Thymus (tissue), 14 donors: ENCODE measurements at places on chromosomes 4 and X. TPM values are rescaled to one million over a fixed set of nuclear protein-coding genes. Genes with fewer than 3 reads are reported as not detected.
A peak's percentile ranks its signal among the peaks of the same experiment; 100 is the strongest.

- H3K27me3 ChIP-seq = no peaks in the 10 kb centered on the region
- DNase-seq = no peak
- no peak overlapping the region for H3K27ac ChIP-seq
- no peak overlapping the region for H3K4me3 ChIP-seq
- H3K4me1 ChIP-seq = no peaks in the 10 kb centered on the region
Measured at GRCh38 chr4:145069361-145069760, 28.6 kb downstream of the ANAPC10 start.

GRCh38 chr4:14879683-14880082 is 122.6 kb upstream of the CPEB2 start:
- H3K36me3 ChIP-seq = no peaks in the 10 kb centered on the region
- H3K27me3 ChIP-seq = no peaks in the 10 kb centered on the region
- H3K4me1 ChIP-seq = no peaks in the 10 kb centered on the region
- no peak for DNase-seq
- no peak overlapping the region for H3K4me3 ChIP-seq

GRCh38 chrX:134374294-134374693 is 85.7 kb upstream of the HPRT1 start:
- H3K27ac ChIP-seq = peak overlapping the region; percentile 99
- H3K27me3 ChIP-seq = no peaks in the 10 kb centered on the region
- H3K36me3 ChIP-seq = peaks cover 5% of the 10 kb centered on the region
- peak overlapping the region; percentile 75 for H3K4me3 ChIP-seq
- DNase-seq = no peak

DNA sequence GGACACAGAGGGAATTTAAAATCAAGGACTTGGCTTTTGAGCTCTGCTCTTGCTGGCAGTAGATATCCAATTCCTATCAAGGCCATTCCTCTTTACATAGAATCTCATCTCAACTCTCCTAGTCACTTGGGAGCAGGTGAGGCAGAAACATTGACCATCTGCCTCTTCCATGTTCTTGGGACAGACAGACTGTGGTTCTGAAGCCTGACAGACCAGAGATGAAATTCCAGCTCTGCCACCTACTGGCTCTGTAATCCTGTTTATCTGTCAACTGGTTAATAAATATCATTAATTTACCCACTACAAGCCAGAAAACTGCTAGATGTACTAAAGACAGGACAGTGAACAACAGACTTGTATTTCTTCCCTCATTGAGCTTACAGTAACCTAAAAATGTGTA is 300.8 kb downstream of the ADGRL3 start:
- H3K36me3 ChIP-seq = no peaks in the 10 kb centered on the region
- no peaks in the 10 kb centered on the region for H3K4me1 ChIP-seq
- no peak overlapping the region for H3K27ac ChIP-seq

DNA sequence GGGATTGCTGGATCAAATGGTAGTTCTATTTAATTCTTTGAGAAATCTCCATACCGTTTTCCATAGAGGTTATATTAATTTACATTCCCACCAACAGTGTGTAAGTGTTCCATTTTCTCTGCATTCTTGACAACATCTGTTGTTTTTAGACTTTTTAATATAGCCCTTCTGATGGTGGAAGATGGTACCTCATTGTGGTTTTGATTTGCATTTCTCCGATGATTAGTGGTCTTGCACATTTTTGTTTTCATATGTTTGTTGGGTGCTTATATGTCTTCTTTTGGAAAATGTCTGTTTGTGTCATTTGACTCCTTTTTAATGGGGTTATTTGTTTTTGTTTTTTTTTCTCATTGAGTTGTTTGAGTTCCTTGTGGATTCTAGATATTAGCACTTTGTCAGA is 75.3 kb upstream of the PUDP start:
- H3K27me3 ChIP-seq = no peaks in the 10 kb centered on the region
- no peak for DNase-seq
- no peak overlapping the region for H3K4me3 ChIP-seq
- no peaks in the 10 kb centered on the region for H3K36me3 ChIP-seq
- H3K27ac ChIP-seq = no peak overlapping the region

- H3K36me3 ChIP-seq = no peaks in the 10 kb centered on the region
- no peak overlapping the region for H3K27ac ChIP-seq
- DNase-seq = no peak
- no peaks in the 10 kb centered on the region for H3K27me3 ChIP-seq
- no peak overlapping the region for H3K4me3 ChIP-seq
Measured at GRCh38 chrX:5672099-5672498, 556.6 kb downstream of the NLGN4X start.

DNA sequence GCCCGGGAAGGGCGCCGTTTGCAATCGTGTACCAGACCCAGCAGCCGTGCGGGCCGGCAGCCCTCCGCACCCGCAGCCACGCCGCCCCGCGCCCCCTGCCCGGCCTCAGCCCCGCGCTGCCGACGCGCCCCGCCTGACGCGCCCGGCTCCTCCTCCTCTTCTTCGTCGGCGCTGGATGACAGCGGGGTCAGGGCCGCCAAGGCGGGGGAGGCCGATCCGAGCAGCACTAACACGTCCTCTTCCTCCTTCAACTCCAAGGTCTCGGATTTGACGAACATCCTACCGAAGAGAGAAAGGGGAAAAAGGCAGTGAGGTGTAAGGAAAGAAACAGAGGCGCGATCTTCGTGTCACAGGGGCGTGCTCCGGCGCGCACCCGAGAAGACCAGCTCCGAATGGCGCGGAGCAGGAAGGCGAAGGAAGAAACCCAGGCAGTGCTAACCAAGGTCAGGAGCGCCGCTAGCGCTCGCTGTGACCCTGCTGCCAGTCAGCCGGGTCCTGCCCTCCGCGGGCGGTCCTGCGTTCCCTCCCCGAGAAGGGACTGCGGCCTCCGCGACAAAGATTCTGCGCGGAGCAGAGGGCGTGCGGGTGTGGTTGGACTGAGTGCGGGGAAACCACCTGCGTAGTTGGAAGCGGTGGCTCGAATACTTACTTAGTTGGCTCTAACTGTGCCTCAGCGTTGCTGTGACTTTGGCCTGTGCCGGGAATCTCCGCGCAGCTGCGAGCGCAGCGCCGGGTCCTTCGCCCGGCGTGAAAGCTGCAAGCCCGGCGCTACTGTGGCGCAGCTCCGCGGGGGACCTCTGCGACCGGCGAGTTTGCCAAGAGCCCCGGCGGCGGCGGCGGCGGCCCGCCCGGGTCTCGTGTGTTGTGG is 548 bp downstream of the NEUROG2 start:
- peaks cover 45% of the 10 kb centered on the region for H3K4me1 ChIP-seq
- no peak overlapping the region for H3K27ac ChIP-seq
- H3K4me3 ChIP-seq = peak overlapping the region; percentile 56
- H3K36me3 ChIP-seq = no peaks in the 10 kb centered on the region

- DNase-seq = no peak
- no peaks in the 10 kb centered on the region for H3K27me3 ChIP-seq
- H3K36me3 ChIP-seq = no peaks in the 10 kb centered on the region
- H3K4me1 ChIP-seq = no peaks in the 10 kb centered on the region
Measured at GRCh38 chr4:131119661-131120060, 2023.7 kb downstream of the C4orf33 start.

DNA sequence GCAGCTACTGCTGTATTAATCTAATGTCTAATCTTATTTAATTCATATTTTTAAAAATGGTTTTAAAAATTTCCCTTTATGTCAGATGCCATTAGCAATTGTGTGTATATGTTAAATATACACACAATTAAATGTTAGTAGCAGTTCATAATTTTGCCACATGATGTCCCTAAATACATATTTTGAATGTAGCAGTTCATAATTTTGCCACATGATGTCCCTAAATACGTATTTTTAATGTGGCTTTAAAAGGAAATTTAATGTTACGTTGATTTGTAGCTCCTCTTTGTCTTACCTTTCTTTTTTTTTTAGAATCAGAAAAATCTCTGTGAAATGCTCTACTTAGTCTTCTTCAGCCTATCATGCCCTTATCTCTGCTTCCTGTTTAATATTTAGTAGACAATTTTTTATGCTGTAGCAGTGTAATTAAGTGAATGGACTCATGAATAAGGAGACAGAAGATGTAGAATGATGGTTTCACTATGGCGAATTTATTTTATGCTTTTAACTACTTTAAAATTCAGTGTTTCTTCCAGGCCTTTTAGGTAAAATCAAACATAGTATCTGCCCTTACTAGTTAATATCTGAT is 26.1 kb downstream of the RBM46 start:
- no peak overlapping the region for H3K27ac ChIP-seq
- H3K4me1 ChIP-seq = no peaks in the 10 kb centered on the region
- no peak overlapping the region for H3K4me3 ChIP-seq
- H3K27me3 ChIP-seq = no peaks in the 10 kb centered on the region

GRCh38 chr4:97493815-97494518 is 649.3 kb downstream of the STPG2 start:
- no peaks in the 10 kb centered on the region for H3K4me1 ChIP-seq
- no peaks in the 10 kb centered on the region for H3K27me3 ChIP-seq
- DNase-seq = no peak
- no peak overlapping the region for H3K4me3 ChIP-seq
- H3K27ac ChIP-seq = no peak overlapping the region

GRCh38 chr4:60396341-60397049 is 803.6 kb upstream of the ADGRL3 start:
- H3K27me3 ChIP-seq = no peaks in the 10 kb centered on the region
- no peak for DNase-seq
- H3K36me3 ChIP-seq = no peaks in the 10 kb centered on the region
- H3K27ac ChIP-seq = no peak overlapping the region

- H3K36me3 ChIP-seq = no peaks in the 10 kb centered on the region
- no peak overlapping the region for H3K27ac ChIP-seq
- no peaks in the 10 kb centered on the region for H3K4me1 ChIP-seq
- no peaks in the 10 kb centered on the region for H3K27me3 ChIP-seq
Measured at GRCh38 chr4:18798123-18798522, 776.6 kb upstream of the LCORL start.

DNA sequence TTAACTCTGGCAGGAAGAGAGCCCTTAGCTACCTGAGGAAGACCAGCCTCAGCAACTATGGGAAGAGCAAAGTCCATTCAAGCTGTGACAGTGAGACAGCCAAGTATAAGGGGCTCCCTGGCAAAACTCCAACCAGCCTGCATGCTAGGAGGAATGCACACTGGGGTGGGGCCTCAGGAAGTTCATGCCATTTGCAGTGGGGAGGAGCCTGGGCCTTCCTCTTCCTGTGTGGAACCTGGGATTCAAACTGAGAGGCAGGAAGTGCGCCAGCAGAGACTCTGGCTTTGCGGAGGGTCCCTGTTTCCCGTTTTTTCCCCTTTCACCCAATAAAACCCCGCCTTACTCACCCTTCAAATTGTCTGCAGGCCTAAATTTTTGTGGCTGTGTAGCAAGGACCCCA is 33.0 kb downstream of the TFDP3 start:
- no peaks in the 10 kb centered on the region for H3K4me1 ChIP-seq
- no peaks in the 10 kb centered on the region for H3K36me3 ChIP-seq
- no peak overlapping the region for H3K27ac ChIP-seq
- no peak overlapping the region for H3K4me3 ChIP-seq
- H3K27me3 ChIP-seq = no peaks in the 10 kb centered on the region

DNA sequence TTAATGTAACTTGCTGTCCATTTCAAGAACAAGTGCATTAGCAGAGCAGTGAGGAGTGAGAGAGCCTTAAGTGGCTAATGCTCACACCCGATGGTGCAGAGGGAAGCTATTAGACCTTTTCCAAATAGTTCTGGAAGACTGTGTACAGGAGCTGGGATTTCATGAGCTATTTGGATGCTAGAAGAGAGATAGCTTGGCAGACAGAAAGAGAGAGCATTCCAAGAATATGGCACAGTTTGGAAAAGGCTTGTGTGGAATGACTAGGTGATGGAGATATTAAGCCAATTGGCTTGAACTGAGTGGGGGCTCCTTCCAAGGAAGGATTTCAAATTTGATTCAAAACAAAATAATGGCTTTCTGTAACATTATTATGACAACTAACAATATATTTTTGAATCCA is 1097.2 kb upstream of the TENM3 start:
- H3K27ac ChIP-seq = no peak overlapping the region
- no peaks in the 10 kb centered on the region for H3K27me3 ChIP-seq
- H3K36me3 ChIP-seq = no peaks in the 10 kb centered on the region
- no peak for DNase-seq
- H3K4me3 ChIP-seq = no peak overlapping the region

DNA sequence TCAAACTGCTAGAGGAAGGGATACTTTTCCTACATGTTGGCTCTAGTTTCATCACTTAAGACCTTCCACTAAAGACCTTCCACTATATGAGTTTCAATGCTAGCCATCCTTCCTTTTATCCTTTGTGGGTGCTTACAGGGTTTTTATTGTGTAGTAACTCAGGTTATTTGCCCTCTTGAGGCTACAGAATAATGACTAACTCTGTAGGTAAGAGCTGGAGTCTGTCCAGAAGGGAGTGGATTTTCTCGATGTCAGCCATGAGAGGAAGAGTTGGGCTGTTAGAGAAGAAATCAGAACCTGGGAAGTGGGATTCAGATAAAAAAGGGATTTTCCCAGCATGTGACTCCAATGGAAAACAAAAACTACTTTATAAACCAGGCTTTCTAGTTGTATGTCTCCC is 27.5 kb upstream of the HERC5 start:
- no peak for DNase-seq
- no peak overlapping the region for H3K4me3 ChIP-seq
- no peak overlapping the region for H3K27ac ChIP-seq
- H3K27me3 ChIP-seq = no peaks in the 10 kb centered on the region
- peaks cover 2% of the 10 kb centered on the region for H3K36me3 ChIP-seq

- H3K27ac ChIP-seq = no peak overlapping the region
- H3K27me3 ChIP-seq = no peaks in the 10 kb centered on the region
- H3K36me3 ChIP-seq = no peaks in the 10 kb centered on the region
- no peak for DNase-seq
- no peak overlapping the region for H3K4me3 ChIP-seq
Measured at GRCh38 chrX:97045470-97045869, 161.8 kb downstream of the RPA4 start.

- no peaks in the 10 kb centered on the region for H3K36me3 ChIP-seq
- H3K27ac ChIP-seq = no peak overlapping the region
- DNase-seq = no peak
- no peaks in the 10 kb centered on the region for H3K27me3 ChIP-seq
Measured at GRCh38 chr4:17038510-17039176, 140.2 kb upstream of the LDB2 start.

GRCh38 chr4:183348706-183349659 is 26.8 kb upstream of the CLDN24 start:
- H3K4me1 ChIP-seq = no peaks in the 10 kb centered on the region
- H3K27me3 ChIP-seq = no peaks in the 10 kb centered on the region
- H3K36me3 ChIP-seq = no peaks in the 10 kb centered on the region
- H3K4me3 ChIP-seq = no peak overlapping the region
- no peak for DNase-seq
- H3K27ac ChIP-seq = no peak overlapping the region

- no peaks in the 10 kb centered on the region for H3K27me3 ChIP-seq
- no peaks in the 10 kb centered on the region for H3K4me1 ChIP-seq
- no peak overlapping the region for H3K4me3 ChIP-seq
- DNase-seq = no peak
- H3K27ac ChIP-seq = no peak overlapping the region
Measured at GRCh38 chr4:47703956-47704355, 133.9 kb downstream of the CORIN start.

The HAND2 gene
- 1.4 TPM for total RNA-seq

The BGN gene
- 3.4 TPM for total RNA-seq

The GDPD2 gene
- 0.05 TPM for total RNA-seq

The CXCL6 gene
- total RNA-seq = 0.85 TPM

The BTC gene
- total RNA-seq = 0.42 TPM

The NXF2 gene
- not detected for total RNA-seq

The GPRASP1 gene
- 4.3 TPM for total RNA-seq

The XG gene
- total RNA-seq = 1.0 TPM

The NEIL3 gene
- total RNA-seq = 44.9 TPM

The MAGEA10 gene
- total RNA-seq = not detected

The RAB40A gene
- 0.09 TPM for total RNA-seq

The SPANXB1 gene
- total RNA-seq = not detected

The TLR1 gene
- total RNA-seq = 17.4 TPM

The RRH gene
- total RNA-seq = 0.05 TPM

The MAGEB10 gene
- not detected for total RNA-seq
